ENCODE measurements at places on chromosomes 1 and 21.

GRCh38 chr1:52057876-52058415 is 1.9 kb downstream of the BTF3L4 start:
- no peak for DNase-seq

GRCh38 chr1:116721451-116722007 is 32.7 kb upstream of the CD2 start:
- no peak for DNase-seq

DNA sequence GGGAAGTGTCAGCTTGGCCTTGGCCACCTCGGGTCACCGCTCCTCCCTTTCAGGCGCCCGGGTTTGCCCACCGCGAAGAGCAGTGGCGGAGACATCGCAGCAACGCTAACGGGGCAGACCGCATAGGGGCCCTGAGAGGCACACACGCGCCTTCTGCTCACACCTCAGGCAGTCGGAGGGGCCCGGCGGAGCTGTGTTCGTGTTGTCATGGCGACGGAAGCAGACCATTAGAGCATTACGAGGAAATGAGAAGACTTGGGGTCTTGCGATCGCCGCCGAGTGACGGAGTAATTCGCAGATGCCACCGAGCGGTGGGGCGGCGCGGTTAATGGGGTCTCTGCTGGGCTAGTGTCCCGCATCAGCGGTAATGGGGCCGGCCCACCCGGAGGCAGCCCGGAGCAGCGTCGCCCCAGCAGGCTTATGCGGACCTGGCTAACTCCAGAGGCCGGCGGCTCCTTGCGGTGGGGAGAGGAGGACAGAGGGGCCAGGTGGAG is 144.1 kb downstream of the TNR start:
- no peak for DNase-seq

DNA sequence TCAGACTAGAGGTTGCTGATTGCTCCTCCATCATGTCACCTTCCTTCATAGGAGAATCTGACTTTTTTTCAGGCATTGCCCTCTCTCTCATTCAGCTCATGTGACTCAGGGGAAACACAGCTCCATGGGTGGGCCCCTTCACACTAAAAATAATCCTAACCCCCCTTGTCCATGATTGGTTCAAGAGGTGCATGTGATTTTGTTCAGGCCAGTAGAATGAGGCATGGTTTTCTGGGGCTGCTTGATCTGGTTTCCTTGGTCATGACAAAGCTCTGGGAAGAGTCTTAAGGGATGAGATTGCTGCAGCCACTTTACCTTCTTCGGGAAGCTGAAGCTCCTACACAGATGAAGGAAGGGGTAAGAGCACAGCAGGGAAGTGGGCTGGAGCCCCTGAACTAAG is 56.3 kb downstream of the SPAG17 start:
- DNase-seq, result no peak

DNA sequence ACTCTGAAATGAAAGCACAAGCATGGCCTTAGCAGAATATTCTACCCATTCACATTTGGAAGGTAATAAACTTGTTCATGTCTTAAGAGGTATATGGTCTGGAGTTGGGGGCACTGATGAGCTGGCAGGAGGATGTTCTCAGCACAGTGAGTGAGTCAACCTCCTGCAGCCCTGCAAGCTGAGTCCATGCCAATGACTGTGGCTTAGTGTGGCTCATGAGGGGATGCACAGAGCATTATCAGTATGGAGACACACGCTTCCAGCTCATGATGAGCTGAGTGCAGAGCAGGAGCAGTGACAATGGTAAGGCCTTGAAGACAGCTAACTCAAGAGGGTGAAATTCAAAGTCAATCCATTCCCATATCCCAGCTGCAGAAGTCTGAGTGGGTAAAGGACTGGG is 102.3 kb downstream of the TNFSF18 start:
- DNase-seq, result peak; percentile 97

GRCh38 chr1:93665015-93665414 is 16.6 kb downstream of the BCAR3 start:
- peak; percentile 29 for DNase-seq

GRCh38 chr1:11331036-11331944 is 58.3 kb downstream of the UBIAD1 start:
- DNase-seq, result no peak

- DNase-seq, result peak; percentile 95
These were observed 537.8 kb downstream of the SMYD3 start for GRCh38 chr1:245969283-245969682.

DNA sequence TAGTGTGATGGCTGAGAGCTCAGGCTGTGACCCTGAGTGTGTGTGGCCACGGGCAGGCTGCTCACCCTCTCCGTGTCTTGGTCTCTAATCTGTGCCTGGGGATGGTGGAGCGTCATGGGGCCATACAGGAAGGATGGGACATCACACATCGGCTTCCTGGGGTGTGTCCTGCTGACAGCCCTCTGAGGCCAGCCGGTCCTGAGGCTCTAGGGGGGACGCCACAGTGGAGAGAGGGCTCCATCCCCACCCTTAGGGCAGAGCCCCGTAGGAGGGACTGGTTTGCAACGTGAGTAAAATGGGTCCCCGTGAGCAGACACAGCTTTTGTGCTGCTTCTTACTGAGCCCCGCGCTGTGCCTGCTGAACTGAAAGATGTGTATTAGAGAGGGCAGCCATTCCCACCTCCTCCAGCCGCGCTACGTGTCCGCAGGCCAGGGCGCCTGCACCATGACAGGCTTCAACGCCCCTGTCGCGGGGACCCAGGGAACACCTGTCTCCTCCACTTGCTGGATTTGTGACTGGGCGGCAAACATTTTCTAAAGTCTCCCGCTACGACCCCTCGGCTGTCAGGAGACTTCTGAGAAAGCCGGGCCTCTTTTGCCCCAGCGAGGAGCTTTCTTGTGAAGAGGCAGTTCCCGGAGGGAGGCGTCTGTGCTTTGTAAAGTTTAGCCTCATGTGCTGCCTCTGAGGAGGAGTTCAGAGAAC is 8.1 kb downstream of the COL18A1 start:
- DNase-seq, result no peak

GRCh38 chr1:18072066-18072465 is 35.5 kb upstream of the IGSF21 start:
- no peak for DNase-seq

- peak; percentile 10 for DNase-seq
These were observed 128.5 kb downstream of the PROX1 start for GRCh38 chr1:214116258-214116657.

- DNase-seq, result no peak
These were observed 64.2 kb downstream of the ZNF684 start for GRCh38 chr1:40595623-40596022.

DNA sequence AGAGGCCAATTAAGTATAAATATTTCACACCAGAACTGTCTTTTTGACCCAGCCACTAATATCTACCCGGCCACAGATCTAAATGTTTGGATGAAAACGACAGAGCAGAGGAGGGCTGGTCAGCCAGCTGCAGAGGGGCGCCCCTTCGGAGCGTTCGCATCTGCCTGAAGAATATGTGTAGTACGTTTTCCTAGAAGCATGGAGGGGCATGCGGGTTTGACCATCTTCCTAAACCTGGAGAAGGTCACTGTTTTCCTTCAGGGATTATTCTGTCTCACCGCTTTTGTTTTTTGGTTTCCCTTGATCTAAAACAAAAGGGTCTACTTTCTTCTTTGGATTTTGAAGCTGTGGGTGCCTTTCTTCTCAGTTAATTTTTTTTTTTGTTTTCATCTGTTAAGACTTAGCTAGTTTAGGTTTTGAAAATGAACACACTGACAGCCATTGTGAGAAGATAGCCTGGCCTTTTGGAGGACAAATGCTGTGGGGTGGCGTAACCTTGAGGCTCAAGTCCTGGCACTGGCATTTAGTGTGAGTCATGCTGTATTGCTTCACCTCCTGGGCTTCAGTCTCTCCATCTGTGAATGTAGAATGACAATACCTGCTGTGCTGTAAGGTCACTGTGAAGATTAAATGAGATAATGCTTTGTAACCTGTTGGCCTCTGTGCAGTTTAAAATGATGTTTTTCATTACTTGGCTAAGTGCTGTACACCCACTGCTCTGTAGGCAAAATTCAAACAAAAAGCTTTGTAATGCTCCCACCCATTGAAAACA is 74.1 kb upstream of the IRF2BP2 start:
- DNase-seq, result peak; percentile 93

All from fibroblast of mammary gland (primary cell).